ENCODE measurements at places on chromosomes 16 and 17. TPM values are rescaled to one million over a fixed set of nuclear protein-coding genes. Genes with fewer than 3 reads are reported as not detected.

Gene REXO5
- 6.0 TPM for polyA plus RNA-seq

Gene PNMT
- polyA plus RNA-seq = 0.22 TPM

Gene MFSD6L
- 0.16 TPM for polyA plus RNA-seq

Gene GAS2L2
- 0.12 TPM for polyA plus RNA-seq

Gene ACACA
- polyA plus RNA-seq = 45.2 TPM

Gene MYO15A
- polyA plus RNA-seq = 2.9 TPM

Gene CCDC137
- polyA plus RNA-seq = 12.4 TPM

GRCh38 chr17:37147301-37147812 is 198.6 kb downstream of the AATF start:
- DNase-seq = no peak

DNA sequence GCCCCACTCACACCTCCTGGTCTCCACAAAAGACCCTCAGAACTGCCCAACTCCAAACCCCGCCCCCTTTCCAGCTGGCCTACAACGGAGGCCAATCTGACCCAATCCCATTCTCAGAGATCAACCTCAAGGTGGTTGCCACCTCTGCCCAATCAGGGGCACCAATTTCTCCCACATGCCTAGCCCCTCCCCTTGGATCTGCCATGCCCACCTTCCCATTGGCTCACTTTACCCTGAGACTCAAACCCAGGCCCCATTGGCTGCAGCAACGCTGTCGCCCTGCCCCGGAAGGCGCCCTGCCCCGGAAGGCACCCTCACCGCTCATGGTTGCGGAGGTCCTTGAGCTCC is 10.6 kb downstream of the ZNF668 start:
- DNase-seq = no peak

- DNase-seq = no peak
These were observed 7.2 kb downstream of the MRPL58 start for GRCh38 chr17:75019710-75020109.

- no peak for DNase-seq
These were observed 11.9 kb downstream of the CTRL start for GRCh38 chr16:67919622-67920221.

- DNase-seq = no peak
These were observed 63.8 kb upstream of the RCVRN start for GRCh38 chr17:9968881-9969280.

DNA sequence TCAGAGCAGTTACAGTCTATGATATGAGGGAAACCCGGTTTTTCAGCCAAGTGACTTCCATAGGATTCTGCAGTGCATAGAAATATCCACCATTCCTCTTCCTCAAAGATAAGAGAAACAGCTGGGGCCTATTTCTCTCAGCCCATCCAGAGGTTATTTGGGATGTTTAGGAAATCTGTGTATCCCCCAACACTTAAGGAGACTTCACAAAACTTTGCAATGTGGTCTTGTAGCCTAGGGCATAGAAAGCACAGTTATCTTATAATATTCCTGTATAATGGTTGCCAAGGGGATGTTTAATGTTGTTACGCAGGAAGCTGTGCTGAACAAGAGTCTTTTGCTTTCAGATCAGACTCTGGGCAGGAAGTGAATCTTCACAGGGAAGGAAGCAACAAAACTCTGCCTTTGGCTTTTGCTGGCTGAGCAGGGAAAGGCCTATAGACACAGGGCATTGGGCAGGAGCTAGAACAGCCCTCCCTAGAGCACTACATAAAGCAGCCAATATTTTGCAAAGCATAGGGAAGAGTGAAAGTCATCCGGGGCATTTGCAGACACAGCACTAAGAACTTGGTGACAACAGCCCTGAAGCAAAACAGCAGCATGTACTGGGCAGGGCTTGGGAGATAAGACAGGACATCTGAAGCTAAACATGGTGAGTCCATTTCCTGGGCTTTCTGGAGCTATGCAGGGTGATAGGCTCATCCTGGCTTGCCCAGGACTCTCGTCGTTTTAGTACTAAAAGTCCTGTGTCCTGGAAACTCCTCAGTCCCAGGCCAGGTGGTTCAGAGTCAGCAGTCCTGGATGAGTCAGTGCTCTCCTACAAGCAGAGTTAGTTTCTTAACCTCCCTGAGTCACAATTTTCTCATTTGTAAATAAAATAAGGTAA is 18.7 kb upstream of the BEAN1 start:
- DNase-seq = no peak

DNA sequence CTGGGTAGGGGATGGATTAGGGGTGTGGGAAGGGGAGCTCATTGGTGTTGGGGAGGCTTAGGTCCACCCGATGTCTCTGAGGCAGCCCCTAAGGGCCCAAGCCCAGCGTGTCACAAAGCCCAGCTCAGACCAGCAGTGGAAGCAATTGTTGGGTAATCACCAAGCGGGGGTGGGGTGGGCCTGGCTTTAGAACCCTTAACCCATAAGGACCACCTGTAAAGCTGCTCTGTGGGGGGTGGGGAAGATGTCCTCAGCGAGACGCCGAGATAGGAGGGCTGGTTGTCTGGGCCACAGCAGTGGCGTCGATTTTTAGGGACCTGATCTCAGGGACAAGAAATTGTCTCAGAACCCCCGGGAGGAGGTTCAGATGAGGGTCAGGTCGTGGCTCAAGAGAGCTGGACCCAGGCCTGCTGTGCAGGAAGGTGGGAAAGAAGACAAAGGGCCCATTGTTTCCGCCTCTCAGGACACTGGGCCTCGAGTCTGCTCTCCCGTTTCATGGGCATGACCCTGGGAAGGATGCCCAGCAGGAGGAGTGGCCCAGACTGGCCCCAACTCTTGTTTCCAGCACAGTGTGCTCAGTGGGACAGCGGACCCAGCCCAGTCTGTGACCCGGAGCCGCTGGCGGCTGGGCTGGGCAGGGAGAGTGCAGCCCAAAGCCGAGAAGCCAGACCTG is 15.9 kb downstream of the ST6GALNAC2 start:
- DNase-seq = no peak

DNA sequence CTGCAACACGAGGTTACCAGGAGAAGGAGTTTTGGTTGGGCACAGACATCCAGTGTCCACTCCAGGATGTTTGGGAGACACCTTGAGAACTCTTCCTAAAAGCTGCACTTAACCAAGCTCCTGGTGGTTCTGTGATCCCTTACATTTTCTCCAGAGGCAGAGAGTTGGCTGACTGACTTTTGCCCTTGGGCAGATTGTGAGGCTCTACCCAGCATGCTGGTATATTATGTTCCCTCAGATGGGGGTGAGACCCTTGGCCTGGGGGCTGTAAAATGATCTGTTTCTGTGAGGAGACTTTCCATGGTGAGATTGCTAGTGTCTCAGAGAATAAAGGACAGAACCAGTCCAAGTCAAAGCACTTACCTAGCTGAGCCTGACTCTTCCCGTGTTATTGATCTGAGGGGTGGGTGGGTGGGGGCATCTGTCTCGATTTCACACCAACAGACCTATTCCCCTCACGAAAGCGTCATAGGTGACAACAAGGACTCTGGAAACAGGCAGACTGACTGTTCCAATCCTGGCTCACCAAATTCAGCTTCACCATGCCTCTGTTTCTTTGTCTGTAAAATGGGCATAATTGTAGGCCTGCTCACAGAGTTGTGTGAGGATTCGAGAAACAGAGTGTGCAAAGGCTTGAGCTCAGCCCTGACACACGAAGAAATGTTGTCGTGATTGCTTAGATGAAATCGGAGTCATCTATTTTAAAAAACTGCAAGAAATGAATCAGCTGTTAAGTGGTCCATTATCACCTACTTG is 12.2 kb downstream of the USB1 start:
- no peak for DNase-seq

DNA sequence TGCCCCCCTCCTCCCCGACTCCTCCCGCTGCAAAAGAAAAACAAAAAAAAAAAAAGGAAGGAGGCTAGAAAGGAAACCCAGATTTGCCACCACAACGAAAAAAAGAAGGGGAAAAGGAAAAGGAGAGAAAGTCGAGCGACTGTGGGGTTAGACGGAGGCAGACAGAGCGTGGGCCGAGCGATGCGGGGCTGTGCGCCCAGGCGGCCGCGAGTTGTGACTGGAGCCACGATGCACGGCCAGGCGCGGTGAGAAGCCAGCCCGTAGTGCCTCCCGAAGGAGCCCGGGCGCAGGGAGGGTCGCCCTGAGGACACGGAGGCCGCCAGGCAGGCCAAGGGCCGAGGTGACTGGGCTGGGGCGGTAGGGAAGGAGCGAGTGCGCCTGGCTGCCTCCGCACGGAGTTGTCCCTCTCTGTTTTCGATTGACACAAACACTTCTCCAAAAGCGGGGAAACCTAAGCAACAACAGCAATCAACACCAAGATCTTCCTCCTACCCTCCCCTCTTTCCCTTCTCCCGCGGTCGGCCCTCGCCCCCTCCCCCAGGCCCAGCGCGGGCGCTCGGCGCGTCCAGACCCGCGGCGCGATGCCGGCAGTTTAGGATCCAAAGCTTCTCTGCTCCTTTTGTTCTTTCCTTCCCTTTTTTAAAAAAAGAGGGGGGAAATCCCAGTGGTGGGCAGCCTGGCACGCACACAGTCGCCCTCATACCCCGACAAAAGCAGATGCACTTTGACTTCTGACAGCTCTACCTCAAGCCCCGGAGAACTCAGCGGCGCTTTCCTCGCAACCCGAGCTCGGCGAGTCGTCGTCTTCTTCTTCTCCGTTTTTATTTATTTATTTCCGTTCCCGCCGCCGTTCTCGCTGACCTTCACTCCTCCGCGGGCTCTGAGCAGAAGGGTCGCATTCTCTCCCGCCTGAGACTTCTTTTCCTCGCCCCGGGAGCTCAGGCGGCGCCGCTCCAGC is at the start of gene LHX1:
Gene LHX1 (plus strand): TSS at position 475 of the 958 bp plus-strand sequence. CDS start 723 bp downstream, outside the sequence.
- no peak for DNase-seq

- DNase-seq = no peak
These were observed 124.0 kb downstream of the ABCC6 start for GRCh38 chr16:16099320-16099719.

- no peak for DNase-seq
These were observed 297.5 kb downstream of the CDH13 start for GRCh38 chr16:82924075-82924854.

- DNase-seq = no peak
These were observed 67.8 kb upstream of the TBX2 start for GRCh38 chr17:61331886-61332285.

DNA sequence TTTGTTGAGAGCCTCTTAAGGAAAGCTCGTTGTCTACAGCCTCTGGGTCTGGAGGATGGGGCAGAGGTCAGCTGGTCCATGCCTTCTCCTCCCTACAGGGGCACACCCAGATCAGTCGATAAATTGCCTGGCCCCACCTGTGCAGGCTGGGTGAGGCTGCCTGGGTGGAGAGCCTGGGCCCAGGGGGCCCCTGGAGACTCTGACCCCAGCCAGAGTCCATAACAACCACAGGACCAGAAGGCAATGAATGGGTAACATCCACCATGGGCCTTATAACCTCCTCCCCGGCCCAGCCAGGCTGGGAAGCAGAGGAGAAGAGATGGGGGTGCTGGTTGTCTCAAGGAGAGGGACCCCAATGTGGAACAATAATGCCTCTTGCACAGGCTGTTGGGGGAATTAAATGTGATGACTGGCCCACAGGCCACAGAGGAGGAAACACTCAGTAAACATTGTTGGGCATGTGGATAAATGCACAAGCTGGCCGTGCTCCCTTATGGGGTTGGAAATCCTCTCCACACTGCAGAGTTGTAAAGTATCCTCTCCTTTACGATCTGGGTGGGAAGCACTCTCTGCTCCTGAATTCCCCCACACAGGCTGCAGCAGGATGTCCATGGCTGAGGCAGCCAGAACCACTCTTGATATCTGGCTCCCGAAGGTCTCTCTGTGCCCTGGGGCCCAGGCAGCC is 56.7 kb upstream of the TOB1 start:
- no peak for DNase-seq

DNA sequence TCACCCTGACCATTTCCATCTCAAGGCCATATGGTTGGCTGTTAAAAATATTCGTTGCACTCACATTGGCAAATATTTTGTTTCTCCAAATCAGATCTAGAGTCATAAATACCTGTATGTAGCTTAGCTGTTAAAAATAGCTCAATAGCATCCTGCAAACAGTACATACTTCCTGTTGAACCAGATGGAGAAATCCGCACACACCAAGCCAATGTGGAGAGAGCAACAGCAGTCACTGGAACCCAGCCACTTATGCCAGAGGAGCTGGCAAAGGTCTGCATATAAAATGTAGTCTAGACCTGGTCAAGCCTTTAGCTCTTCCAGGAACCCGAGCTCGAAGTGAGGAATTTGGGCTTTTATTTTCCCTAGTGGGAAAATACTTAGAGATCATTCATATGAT is 146.4 kb upstream of the KCNJ16 start:
- no peak for DNase-seq

GRCh38 chr17:73831699-73832098 is 187.5 kb upstream of the SDK2 start:
- no peak for DNase-seq

DNA sequence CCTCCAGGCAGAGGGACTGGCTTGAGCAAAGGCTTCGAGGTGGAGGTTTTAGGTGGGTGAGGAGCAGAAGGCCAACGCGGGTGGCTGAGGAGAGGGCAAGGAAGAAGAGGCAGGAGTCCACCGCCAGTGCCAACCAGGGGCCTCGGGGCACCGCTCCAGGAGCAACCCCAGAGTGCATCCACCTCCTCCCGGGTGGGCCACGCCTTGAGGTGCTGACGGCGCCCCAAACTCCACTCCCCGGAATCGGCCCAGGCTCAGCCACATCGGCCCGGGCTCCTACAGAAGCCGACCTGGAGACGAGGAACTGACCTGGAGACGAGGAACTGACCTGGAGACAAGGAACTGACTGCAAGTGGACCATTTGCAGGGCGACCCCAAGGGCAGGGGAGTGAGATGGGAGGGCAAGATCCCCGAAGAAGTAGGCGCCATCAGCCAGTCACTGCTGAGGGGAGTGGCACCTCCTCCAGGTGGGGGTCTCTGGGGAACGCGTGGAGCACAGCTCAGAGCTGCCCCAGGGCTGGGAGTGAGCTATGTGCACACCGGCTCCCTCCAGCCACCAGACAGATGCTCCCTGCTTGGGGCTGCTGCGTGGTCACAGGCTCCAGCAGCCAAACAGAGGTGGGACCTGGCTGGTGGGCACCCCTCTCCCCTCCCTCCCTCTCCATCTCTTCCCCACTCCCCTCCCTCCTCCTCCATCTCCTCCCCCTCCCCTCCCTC is 29.2 kb upstream of the CBFA2T3 start:
- DNase-seq = no peak

- DNase-seq = no peak
These were observed 40.9 kb downstream of the B9D1 start for GRCh38 chr17:19321481-19322128.

DNA sequence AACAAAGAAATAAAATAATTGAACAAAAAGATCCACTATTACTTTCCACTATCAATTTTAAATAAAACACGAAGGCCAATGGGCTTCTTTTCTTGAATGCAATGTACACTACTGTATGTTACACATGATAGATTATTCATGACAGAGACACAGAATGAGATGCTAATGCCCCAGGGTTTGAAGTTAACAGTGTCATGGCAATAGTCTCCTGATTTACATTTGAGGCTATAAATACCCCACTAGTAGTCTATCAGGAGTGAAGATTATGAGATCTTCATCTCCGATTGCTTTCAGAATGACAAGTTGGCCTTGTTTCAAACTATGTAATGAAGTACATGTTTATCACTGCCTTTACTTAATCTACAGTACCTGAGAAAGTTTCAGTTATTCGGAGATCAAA is 84.4 kb downstream of the RPGRIP1L start:
- no peak for DNase-seq

GRCh38 chr16:54970016-54970415 is 39.4 kb downstream of the IRX5 start:
- no peak for DNase-seq
